ENCODE measurements at places on chromosomes 2 and 18. TPM values are rescaled to one million over a fixed set of nuclear protein-coding genes. Genes with fewer than 3 reads are reported as not detected.

The CCDC102B gene
- 0.94 TPM for polyA plus RNA-seq

The REG3G gene
- polyA plus RNA-seq, result not detected

The IL37 gene
- 0.12 TPM for polyA plus RNA-seq

The TCF23 gene
- 0.02 TPM for polyA plus RNA-seq

The PDE6D gene
- polyA plus RNA-seq, result 14.0 TPM

The CKAP2L gene
- 1.6 TPM for polyA plus RNA-seq
